ENCODE measurements at places on chromosomes 4 and X.

DNA sequence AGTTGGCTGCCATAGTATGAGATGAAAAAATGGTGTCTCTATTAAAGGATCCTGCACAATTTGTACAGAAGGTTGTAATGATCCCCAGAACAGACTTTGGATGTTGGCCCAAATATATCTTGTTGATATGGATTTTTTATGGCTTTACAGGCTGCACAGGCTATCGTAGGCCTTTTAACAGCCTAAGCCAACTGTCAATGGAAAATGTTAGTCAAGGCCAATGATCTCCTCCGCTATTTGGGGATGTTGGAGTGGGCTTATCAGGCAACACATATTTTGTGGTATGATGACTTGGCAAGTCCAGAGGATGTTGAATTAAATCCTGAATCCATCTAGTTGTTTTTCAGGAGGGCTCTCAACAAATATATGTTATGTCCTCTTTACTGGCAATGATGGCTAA is 42.1 kb downstream of the ZCCHC13 start:
- no peak for DNase-seq

DNA sequence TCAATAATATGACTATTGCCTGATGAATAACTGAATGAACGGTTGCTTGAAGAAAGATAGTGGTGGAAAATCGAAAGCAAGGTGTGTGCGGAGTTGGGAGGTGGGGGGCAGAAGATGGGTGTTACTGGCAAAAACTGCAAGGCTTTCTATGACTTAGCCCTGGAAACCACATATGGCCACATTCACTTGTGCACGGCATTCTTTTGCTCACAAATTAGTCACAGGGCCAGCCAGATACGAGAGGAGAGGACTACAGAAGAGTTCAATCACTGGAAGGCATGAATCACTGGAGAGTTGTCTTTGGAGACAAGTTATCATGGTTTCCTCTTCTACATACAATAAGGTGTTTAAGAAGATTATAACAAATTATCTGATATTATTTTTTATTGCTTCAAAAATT is 626.5 kb upstream of the CPEB2 start:
- no peak for DNase-seq

- DNase-seq, result no peak
These were observed 8.7 kb upstream of the GABRE start for GRCh38 chrX:151983186-151983585.

GRCh38 chr4:109532182-109532581 is 27.9 kb upstream of the MCUB start:
- no peak for DNase-seq

DNA sequence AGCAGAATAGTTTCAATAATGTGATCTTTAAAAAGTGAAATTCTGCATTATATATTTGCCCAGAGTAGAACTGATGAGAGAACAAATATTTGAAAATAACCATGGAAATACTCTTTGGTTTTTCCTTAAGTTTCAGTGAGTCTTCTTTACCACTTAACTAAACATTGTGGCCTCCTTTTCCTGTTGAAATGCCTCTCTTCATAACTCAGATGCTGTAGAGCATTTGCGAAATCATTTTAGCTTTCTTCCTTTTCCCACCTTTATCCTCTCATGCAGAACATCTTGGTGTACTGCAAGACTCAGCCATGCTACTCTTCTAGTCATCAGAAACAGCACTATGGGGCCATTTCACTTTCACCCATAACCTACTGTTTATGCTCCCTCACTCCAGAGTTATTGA is 48.2 kb downstream of the CASK start:
- no peak for DNase-seq

DNA sequence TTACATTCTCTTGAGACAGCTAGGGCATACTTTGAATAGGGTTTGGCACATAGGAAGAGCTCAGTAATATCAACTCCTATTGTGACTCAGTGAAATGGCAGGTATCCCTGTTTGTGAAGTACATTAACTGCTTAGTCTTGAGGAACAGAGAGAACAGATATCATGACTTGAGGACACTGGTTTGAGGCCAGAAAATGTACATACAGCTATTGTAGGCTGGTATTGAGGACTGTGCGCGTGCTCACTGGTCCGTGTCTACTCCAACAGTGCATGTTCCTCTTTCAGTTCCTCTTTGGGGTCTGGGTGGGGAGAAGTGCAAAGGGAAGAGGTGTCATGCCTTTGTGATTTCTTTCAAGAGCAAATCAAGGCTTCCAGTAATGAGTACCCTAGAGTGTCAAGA is 34.6 kb upstream of the TBC1D9 start:
- DNase-seq, result no peak

DNA sequence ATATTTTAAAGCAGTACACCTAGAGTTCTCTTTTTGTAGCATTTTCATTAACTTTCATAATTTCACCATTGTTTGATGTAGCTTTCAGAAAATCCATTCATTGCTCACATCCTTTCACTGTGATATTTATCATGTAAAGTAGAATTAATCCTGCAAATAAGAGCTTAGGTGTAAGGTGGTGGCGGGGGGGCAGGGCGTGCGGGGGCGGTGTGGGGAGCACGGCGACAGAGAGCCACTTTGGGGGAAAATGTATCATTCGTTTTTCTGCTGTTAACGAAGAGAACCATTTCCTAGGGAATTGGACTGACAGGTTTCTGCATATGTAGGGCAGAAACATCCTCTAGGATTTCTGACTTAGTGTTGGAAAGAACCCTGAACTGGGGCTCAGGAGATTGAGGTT is 82.6 kb upstream of the BRS3 start:
- DNase-seq, result no peak

GRCh38 chr4:162392946-162393345 is 229.1 kb upstream of the FSTL5 start:
- DNase-seq, result no peak

DNA sequence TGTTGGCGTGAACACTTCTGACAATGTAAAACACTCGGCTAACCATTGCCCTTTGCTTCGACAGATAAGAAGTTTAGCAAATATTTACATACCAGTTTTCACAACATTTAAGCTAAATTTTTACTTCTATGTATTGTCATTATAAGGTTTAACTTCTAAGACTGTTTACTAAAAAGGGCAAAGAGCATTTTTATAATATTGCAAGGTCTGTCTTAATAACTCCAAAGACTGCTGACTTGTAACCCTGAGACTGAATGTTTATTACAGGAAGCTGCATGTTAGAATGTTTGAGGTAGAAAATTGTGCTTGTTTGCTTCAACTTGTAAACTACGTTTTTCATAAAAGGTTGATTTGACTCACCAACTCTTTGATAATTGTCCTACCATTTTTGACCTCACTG is 213.2 kb upstream of the RPS6KA3 start:
- DNase-seq, result no peak

DNA sequence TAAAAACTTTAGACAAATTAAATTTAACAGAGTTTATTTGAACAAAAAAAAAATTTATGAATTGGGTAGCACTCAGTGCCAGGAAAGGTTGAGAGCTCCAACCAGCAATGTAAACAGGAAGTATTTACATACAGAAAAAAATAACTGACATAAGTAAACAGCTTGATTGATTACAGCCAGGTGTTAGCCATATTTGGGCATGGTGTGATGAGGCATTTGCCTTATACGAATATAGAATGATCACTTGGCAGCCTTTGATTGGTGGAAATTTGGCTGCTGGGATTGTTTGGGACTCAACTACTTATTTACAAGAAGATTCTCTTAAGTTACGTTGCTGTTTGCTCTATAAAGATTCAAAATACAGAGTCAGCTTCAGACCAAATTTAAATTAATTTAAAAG is 172.0 kb downstream of the ADAM29 start:
- no peak for DNase-seq

DNA sequence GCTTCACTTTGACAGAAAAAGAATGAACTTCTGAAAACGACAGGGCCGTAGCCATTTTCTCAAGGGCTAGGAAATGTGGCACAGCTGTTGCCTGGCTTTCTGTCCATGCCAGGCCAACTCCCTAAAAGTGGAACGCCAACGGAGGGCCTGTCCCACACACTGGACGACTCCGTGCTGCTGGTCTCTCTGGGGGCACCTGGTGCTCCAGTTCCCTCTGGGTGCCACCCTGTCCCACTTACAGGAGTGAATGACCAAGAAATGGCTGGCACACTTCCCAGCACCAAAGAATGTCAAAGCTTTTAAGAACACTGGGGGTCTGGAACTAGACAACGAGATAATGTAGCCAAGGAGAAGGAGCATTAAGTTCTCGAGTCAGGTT is 40.9 kb downstream of the GATB start:
- no peak for DNase-seq

GRCh38 chr4:64899563-64899962 is 490.3 kb upstream of the TECRL start:
- DNase-seq, result no peak

DNA sequence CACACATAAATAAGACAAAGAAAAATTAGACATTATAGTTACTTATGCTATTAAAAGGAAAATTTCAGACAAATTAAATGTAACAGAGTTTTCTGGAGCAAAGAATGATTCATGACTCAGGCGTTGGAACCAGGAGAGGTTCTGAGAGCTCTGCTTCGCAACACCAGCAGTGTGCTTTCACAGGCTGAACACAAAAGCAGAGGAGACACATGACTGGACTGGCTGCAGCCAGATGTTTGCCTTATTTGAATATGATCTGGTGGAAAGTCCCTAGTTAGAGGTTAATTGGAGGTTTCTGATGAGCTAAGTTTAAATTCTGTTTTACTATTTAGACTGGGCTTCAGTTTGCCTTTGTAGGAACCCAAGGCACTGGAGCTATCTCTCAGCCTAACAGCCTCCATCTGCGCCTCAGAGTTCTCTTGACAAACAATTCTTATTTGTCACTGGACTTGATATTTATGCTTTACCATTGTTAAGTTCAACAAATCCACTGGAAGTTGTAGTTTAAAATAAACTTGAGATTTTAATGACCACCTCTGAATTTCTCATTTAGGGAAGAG is 16.2 kb downstream of the BOD1L1 start:
- no peak for DNase-seq

- DNase-seq, result no peak
These were observed 230.8 kb downstream of the INPP4B start for GRCh38 chr4:142615324-142615665.

DNA sequence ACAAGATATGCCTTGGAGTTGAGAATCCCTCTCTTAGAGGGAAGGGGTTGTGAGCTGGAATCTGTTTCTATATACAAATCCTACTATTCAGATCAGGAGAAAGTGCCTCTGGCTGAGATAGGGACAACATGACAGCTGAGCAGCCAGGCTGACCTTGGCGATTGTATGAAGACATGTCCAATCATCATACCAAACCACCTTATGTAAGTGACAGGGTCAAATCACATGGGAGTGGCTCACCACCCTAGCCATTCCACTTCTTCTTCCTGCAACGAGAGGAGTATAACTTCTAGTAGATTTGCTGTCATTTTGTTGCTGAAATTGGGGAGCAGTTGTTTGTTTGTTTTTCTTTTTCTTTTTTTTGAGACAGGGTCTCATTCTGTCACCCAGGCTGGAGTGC is 48.3 kb upstream of the TMEM150C start:
- DNase-seq, result no peak

DNA sequence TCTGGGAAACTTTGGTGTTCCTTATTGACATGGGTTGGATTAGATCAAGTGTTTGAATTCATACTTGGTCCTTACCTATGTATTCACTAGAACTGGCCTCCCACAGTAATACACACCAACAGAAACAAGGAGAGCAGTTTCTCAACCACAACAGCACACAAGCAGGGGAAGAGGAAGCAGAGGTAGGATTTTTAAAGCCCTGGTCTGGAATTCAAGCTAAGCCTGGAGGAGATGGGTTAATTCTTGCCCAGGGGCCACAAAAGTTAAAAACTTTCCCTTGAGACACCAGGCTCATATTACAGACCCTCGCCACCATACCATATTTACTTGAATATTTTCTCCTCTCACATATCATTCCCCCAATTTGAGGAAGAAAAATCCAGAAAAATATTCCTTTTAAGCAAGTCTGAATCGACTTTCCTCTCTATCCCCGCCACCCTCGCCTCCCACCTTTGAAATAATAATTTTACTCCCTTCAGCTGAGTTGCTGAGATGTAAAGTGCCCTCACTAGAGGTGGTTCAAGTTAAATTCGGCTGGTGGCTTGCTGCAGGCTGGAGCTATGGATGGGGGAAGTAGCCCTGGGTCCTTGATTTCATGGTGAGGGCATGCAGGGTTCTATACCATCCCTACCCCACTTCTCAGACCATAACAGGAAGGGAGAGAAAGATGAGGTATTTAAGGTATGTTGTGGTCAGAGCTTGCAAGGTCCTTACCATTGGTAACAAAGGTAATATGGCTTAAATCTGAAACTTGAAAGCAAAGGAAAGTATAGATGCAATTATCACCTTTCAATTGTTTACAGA is 440.2 kb downstream of the INPP4B start:
- DNase-seq, result no peak

DNA sequence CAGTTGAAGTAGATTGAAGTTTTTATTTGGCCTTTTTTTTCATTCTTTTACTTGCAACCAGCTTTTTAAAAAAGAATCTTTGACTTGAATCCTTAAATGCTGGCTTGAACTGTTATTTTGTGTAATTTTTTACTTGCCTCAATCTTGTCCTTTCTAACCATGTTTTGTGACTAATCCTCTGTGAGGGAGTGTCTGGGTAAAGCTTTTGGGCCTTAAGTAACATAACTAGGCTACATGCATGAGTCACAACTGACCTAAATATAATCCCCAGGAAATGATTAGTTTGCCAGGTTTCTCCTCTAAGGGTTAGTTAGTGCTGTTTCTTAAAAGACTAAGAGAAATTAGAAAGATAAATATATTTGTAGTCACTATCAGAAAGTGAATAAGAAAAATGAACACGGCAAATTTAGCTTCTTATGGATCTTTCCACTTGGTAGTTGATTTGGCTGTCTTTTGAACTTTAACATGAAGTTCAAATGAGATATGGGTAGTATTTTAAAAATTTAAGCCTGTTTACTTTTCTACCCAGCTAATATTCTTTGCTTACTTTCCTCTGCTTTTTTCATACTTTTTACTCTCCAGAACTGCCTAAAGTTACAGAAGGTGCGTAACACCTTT is 13.0 kb downstream of the EXOC1 start:
- no peak for DNase-seq

DNA sequence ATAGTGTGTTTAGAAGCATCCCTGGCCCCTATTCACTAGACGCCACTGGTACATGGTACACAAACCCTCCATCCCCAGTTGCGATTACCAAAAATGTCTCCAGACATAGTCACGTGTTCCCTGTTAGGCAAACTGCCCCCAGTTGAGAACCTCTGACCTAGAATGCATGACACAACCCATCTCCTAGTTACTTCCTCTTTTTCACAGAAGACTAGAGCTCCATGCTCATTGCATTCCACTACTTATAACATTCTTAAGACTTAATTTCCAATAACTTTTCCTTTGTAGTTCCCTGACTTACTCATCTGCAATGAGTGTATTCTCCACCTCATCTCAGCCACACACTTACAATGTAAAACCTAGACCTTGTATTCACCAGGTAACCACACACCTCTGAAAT is 68.6 kb downstream of the PRSS12 start:
- DNase-seq, result no peak

- no peak for DNase-seq
These were observed 35.5 kb downstream of the NOP14 start for GRCh38 chr4:2927696-2928075.

Data from NCI-H1417 treated with DMSO at 0.1 percent for 48 hours (cell line).